ENCODE measurements at places on chromosomes 5 and 9.

GRCh38 chr9:121910491-121911040 is 182.5 kb downstream of the TTLL11 start:
- no peak for DNase-seq

GRCh38 chr9:103804077-103804735 is 289.9 kb upstream of the SMC2 start:
- DNase-seq, result no peak

GRCh38 chr5:149837680-149838269 is 106.8 kb downstream of the PDE6A start:
- DNase-seq, result peak; percentile 82

- no peak for DNase-seq
Measured at GRCh38 chr9:113912816-113913215, 36.7 kb downstream of the ZNF618 start.

- no peak for DNase-seq
Measured at GRCh38 chr5:135266975-135267374, 132.1 kb downstream of the MACROH2A1 start.

DNA sequence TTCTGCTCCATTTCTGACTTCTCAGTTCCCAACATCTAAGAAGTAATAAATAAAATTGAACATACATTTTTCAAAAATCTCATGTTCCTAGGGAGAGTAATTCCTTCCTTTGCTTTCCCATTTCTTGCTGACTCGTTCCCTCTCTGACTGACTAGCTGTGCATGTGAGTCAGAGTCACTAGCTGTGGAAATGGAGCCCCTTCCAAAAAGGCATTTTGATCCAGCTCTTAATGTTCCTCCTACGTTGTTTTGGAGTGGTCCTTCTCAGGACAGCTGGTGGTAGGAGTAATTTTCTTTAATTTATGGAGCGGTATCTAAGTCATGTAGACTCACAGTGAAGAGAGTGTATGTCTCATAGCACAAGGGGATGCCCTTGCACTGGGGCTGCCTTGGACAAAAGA is 460.2 kb downstream of the GADD45G start:
- no peak for DNase-seq

DNA sequence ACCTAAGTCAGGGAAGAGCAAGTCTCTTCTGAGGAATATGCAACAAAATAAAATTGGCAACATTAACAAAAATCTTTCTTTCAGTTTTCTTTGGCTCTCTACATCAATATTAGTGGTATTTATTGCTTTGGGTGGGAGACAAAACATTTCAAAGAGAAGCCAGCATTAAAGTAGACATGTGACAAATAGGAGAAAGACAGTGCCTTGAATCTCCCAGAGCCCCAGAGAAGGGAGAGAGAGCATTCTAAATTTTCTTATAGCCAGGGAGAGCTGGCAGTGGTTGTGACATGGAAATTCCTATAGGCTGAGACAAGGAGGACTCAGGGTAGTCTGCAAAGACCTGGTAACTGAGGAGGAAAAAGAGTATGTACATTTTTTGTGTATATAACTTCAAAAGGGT is 79.4 kb upstream of the NREP start:
- DNase-seq, result no peak

DNA sequence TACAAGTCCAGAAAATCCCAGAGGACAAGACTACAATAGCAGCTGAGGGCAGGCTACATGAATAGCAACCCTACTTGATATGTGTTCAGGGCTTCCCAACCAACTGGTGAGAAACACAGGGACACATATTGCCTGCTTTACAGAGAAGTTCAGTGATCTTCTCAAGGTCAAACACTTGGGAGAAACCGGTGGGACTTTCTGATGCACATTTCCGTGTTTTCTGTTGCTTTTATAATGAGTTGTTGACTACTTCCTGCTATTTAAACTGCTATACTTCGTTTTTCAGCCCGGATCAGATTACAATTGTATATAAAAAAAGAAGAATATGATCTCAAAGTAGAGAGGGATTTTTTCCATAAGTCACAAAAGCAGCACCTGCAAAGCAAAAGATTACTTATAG is 175.1 kb downstream of the SNX18 start:
- no peak for DNase-seq

DNA sequence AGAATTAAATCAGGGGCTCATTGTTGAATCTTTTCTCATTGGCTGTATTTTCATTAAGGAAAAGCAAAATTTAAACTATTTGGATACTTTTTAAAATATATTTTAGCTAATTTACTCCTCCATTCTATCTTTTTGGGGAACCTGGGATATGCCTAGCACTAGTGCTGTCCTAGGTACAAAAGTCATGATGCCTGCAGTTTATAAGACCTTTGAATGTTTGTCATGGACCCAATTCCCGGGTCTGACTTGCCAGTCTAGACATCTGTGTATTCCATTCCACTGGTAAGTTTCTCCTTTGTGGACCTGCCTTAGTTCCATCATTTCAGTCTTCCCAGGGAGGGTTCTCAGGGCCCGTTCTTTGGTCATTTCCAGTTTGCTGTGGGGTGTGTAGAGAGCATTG is 63.0 kb downstream of the WWC1 start:
- DNase-seq, result no peak

- DNase-seq, result no peak
Measured at GRCh38 chr5:132069561-132069960, 4.0 kb upstream of the CSF2 start.

- DNase-seq, result no peak
Measured at GRCh38 chr5:102119252-102119651, 176.8 kb downstream of the SLCO4C1 start.

- no peak for DNase-seq
Measured at GRCh38 chr5:80139466-80139972, 104.4 kb downstream of the THBS4 start.

DNA sequence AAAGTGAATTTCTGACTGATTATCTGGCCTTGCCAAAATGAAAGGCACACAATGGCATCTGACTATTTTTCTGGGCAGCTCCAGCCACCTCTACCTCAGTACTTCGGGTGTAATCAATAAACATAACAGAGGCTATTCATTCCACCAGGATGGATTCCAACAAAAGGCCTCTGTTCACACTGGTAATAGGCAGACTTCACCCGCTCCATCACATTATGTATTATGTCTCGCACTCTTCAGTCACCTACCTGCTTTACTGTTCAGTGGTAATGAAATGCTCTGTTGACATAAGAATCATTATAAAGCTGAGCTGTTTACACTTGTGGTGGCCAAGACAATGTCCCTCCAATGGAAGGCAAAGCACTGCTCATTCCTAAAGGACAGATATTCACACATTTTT is 1333.7 kb upstream of the WWC1 start:
- no peak for DNase-seq

GRCh38 chr5:154868702-154869101 is 10.3 kb downstream of the CNOT8 start:
- DNase-seq, result peak; percentile 25

- DNase-seq, result no peak
Measured at GRCh38 chr5:113615708-113616107, 102.2 kb downstream of the YTHDC2 start.

DNA sequence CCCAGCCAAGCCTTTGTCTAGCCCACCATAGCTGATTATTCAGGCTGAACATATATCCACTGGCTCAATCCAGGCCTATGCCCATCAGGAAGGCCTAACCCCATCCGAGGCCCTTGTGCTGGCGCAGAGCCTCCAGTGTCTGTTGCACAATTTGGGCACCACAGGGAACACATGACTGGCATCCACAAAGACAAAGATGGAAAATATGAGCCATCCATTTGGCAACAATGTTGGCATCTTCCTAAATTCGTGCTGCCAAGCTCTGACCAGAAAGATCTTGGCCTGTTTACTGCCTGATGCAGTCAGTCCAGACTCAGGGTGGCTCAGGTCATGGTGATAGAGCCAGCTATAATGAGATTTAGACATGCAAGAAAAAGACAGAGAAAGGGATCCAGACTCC is 233.8 kb downstream of the PIK3R1 start:
- no peak for DNase-seq

DNA sequence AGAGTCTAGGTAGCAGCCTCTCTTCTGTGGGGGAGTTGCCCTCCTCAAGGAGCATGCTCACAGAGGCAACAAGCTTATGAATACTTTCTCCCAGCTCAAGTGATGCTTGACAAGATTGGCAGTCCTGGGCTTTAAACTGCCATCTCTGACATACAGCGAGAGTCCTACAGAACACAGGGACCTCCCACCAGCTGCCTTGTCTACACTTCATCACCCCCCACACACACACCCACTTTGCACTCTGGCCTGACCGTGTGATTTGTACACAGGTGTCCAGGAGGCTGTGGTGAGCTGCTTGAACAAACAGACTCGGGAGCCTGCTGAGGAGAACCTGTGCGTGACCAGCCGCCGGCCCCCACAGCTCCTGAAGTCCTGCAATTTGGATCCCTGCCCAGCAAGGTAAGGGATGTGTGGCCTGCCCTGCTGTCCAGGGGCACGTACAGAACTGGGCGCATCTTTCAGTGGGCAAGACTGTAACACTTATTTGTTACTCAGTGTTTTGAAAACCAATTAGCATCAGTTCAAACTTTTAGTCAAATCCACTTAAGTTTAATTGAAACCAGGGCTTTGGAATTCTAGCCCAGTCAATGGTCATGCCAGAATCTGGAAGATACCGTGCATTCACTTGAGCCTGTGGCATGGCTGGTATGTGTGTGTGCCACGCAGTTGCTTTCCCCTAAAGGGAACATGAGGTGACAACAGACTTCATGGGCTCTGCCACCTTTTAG is 247.5 kb downstream of the ADAMTSL1 start:
- no peak for DNase-seq

DNA sequence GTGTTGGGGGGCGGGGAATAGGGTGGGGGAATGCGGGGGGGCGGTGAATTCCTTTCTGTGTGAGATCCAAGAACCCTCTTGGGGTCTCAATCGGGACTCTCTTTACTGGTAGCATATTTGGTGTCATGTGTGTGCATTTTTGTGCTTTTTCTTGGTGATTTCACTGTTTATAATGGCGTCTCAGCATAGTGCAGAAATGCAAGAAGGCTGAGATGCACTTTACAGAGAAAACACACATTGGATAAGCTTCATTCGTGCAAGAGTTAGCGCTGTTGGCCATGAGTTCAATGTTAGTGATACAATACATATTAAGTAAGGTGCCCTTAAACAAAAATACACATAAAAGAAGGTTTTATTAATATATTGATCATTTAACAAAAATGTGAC is 771 bp upstream of the ENTPD8 start:
- no peak for DNase-seq

GRCh38 chr9:87676976-87677775 is 48.7 kb upstream of the CTSL start:
- DNase-seq, result no peak

- DNase-seq, result no peak
Measured at GRCh38 chr5:9466697-9467096, 79.2 kb downstream of the SEMA5A start.

DNA sequence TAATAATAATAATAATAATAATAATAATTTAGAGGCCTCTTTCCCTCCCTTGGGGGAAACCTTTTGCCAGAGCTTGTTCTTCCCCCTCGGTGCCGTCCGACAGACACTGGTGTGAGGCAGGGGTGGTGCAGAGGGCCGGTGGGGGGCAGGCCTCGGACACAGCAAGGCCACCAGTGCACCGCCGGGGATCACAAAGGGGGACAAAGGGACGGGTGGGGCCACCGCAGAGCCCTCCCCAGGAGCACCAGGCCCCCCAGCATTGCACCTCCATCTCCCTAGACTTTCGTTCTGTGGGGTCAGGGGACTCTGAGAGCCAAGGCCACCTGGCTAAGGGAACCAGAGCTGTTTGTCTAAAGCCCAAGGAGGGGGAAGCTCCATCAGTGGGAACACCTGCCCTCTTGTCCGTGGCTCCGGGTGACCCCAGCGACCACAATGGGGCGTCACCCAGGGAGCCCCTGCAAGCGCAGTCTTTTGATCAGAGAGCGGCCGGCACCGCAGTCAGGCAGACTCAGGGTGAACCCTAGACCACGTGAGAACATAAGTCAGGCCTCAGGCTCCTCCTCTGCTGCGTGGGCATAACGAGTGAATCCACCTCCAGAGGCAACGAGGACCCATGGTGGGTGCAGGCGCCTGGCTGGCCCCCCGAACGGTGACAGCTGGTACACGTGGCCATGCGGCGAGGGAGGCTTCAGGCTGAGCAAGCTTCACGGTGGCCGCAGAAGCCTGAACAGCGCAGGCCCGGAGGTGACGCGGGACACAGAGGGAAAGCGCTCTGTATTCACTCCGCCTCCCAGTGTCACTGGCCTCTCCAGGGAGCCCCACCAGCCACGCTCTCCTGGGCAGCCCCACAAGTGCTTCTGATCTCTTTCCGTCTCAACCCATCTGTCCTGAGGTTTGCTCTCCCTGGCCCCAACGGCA is 12.0 kb upstream of the QSOX2 start:
- DNase-seq, result peak; percentile 78

GRCh38 chr5:73339051-73339575 is 109.5 kb downstream of the FOXD1 start:
- no peak for DNase-seq

DNA sequence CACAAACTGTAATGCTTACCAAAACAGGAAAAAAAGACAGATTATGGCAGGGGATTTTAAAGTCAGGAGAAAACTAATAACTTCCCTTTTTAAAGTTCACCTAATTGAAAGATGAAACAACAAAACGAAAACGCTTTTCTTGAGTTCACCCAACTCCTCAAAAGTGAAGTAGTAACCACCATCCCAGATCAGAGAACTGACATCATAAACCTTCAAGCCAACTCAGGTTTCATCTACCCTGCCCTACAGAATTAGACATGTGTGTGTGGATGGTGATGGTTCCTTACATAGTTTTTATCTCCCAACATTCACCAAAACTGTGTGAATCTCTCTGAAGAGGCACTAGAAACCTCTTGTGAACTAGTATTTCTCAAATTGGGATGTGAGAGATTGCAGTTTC is 195.2 kb upstream of the PTGER4 start:
- no peak for DNase-seq

DNA sequence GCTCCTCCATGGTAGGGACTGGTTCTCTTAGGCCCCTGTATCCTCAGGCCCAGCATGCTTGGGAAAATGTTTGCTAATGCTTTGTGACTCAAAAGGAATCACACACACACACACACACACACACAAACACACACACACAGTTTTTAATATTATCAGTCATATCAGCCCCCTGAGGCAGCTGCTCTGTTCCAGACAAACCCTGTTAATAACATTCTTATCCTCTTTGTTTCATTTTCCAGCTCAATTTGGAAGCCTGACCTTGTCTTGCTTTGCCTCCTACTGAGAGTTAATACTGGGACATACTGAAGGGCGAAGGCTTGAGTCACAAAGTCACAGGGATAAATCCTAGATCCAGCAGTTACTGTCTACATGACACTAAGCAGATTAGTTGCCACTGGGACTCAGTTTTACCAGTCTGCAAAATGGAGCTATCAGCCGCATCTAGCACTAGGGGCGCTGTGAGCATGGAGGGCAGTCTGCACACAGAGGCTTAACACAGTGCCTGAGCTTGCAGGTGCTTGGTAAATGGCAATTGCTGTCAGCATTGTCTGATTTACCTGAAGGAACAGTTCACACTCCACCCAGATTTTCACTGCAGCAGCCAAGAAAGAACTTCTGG is 37.1 kb upstream of the KCNMB1 start:
- DNase-seq, result no peak
